Psoas muscle (tissue), 8 donors: ENCODE measurements at places on chromosomes 7 and 10. TPM values are rescaled to one million over a fixed set of nuclear protein-coding genes. Genes with fewer than 3 reads are reported as not detected.

The KLF14 gene
- 0.54 TPM for total RNA-seq

The VSTM4 gene
- total RNA-seq: 2.4 TPM

The MMP21 gene
- total RNA-seq: not detected

The WNT8B gene
- not detected for total RNA-seq

The PRTFDC1 gene
- total RNA-seq: 0.50 TPM

The PKD2L1 gene
- total RNA-seq: not detected

The PNLIPRP1 gene
- not detected for total RNA-seq

The NPFFR1 gene
- total RNA-seq: not detected

The MEOX2 gene
- 3.8 TPM for total RNA-seq

The WEE2 gene
- not detected for total RNA-seq

The HOXA6 gene
- total RNA-seq: 3.3 TPM

The HSPA12A gene
- 11.4 TPM for total RNA-seq

The TAS2R41 gene
- not detected for total RNA-seq
